ENCODE measurements at places on chromosomes 12 and 14.

DNA sequence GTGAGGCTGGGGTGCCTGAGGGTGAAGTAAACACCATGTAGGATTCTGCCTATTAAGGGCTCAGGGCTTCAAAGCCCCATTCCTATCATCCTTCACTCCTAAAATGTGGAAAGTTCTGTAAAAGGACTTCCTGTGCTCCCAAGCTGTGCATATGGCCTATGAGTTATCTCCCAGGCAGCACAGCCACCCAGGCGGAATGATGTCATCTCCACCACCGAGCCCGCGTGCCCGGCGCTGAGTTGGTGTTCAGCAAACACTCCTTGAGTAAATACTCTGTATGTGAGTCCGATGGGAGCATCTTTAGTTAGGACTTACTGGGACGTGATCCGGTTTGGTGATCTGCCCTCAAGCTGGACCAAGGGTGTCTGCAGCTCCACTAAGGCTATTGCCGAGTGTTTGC lies 437.3 kb downstream of the MED13L start:
- DNase-seq = peak; percentile 77

- DNase-seq = no peak
Measured at GRCh38 chr12:63164911-63165310, 13.9 kb upstream of the AVPR1A start.

- DNase-seq = no peak
Measured at GRCh38 chr14:87615047-87615446, 377.9 kb downstream of the GALC start.

- no peak for DNase-seq
Measured at GRCh38 chr12:116026346-116026745, 251.1 kb downstream of the MED13L start.

GRCh38 chr14:104505085-104506074 lies 74.2 kb upstream of the C14orf180 start:
- DNase-seq = no peak

GRCh38 chr14:85293612-85294234 lies 236.2 kb upstream of the FLRT2 start:
- DNase-seq = no peak

- no peak for DNase-seq
Measured at GRCh38 chr14:53942970-53943750, 13.5 kb downstream of the BMP4 start.

DNA sequence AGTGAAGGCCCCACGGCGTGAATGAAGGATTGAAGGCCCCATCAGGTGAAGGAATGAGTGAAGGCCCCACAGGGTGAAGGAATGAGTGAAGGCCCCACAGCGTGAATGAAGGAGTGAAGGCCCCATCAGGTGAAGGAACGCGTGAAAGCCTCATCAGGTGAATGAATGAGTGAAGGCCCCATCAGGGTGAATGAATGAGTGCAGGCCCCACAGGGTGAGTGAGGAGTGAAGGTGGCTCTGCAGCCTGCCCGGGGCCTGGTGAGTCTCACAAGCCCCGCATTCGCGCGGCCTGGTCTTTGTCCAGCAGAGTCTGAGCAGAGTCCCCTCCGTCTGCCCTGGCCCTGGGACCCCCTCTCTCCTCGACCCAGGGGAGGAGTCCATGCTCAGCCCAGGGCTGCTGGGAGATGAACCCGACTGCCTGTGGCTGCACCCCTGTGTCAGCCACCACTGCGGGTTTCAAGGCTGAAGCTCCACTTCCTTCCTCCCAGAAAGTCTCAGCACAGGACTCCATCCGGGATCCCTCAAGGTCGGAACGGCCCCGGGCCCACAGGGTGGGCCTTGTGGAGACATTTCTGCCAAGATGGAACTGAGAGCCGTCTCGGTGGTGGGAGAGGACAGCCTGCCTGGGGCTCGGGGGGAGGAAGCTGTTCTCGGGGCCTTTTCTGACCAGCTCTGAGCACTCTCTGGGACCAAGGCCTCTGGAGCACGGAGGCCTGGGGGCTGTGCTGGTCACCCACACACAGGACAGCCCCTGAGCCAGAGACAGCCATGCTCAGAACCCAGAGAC lies 37.4 kb upstream of the TMEM179 start:
- no peak for DNase-seq

- DNase-seq = no peak
Measured at GRCh38 chr12:104684884-104685283, 228.1 kb downstream of the CHST11 start.
